DMS79 (cell line): ENCODE measurements at places on chromosomes 16 and 17.
A peak's percentile ranks its signal among the peaks of the same experiment; 100 is the strongest.

DNA sequence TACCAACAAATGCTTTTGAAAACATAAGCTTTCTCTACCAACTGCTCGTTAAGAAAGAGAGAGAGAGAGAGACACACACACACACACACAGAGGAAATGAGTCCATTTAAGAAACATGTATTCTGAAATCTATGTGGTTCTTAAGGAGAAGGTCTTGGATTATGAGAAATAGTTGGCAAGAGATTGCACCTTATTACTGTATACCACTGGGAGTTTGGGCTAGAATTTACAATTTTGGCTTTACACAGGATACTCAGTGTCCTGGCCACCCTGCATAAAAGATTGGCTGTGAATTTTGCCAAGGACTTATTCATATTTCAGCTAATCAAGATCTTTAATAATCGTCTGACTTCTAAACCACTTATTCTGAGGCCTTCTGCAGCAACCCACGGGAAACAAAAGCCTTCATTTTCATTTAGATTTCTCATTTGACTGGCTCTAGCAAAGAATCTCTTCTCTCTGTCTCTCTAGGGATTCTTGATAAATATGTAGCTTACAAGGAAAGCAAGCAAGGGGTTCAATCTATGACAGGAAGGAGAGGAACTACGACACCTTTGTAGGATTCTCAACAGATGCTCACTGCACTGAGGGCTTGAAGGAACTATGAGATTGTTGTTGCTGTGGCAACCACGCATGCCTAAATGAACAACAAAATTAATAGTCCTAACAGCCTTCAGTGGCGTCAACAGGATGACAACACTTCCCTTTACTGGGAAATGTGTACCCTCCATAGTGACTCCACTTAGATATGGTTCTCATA is 75.3 kb upstream of the GNAO1 start:
- DNase-seq, result no peak

DNA sequence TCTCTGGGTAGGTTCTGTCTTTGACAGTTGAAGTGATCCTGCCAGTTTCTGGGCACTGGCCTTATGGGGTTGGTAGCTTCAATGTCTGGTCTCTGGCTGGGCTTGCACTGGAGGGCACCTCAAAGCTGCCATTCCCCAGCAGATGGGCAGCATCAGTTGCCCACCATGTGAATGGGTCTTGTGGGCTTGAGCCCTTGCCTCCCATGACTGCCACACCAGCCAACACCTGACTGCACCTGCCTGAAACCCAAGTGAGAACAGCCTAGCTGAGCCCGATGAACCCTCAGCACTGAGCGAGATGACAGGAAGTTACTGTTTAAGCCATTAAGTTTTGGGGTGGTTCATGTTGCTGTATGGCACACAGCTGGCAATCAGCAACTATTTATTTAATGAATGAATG is 69.1 kb upstream of the AXIN2 start:
- DNase-seq, result no peak

DNA sequence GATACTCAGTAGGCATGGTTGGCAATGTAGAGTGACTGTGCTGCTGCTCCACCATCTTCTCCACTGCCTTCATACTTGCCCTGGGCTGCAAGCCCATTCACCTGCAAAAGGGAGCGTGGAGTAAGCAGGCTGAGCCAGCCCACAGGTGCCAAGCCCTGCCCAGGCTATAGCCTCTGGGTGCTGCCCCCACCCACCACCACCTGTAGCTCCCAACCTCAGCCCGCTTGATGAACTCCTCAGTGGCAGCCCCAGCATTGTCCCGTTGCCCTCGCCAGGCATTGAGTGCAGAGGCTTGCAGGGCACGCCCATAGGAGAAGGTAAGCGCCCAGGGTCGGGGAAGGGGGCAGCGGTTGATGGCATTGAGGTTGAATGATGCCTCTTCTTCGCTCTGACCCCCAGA is 2.2 kb upstream of the PIGS start:
- no peak for DNase-seq

GRCh38 chr17:67216578-67217320 is 28.2 kb downstream of the HELZ start:
- DNase-seq, result no peak

GRCh38 chr17:57915985-57916757 is 39.0 kb downstream of the CUEDC1 start:
- peak; percentile 26 for DNase-seq

- no peak for DNase-seq
Observed at GRCh38 chr17:67050471-67051154, 6.3 kb downstream of the CACNG1 start.
